ENCODE measurements at places on chromosomes 4 and X.

DNA sequence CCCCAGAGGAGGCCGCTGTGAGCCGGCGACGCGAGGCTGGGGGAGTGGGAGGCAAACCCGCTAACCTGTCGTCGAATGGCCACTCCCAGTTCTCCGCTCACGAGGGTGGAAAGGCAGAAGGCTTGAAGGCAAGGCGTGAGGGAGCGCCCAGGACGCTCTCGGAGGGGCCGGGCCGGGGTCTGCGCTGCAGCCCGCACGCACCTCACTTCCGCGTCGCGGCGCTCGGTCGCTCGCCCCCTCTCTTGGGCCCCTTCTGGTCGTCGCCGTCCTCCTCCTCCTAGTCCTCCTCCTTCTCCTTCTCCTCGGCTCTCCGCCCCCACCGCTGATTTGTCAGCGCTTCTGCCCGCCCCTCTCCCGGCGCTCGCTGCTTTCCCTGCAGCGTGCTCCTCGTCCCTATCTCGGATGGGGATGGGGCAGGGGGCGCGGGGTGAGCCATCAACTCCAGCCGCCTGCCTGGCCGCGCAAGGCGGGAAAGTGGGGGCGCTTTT, at the start of gene SNCA:
SNCA (minus strand) TSS at position 265 of the 488 bp plus-strand sequence. CDS start 1,494 bp downstream, outside the sequence.
- no peak for DNase-seq

GRCh38 chr4:89100853-89101252, 10.5 kb upstream of the TIGD2 start:
- no peak for DNase-seq

GRCh38 chr4:99529956-99530355, 19.1 kb downstream of the C4orf17 start:
- no peak for DNase-seq

- no peak for DNase-seq
Observed at GRCh38 chr4:66187175-66187720, 517.0 kb upstream of the EPHA5 start.
